ENCODE measurements at places on chromosomes 16 and 17.

- no peak for DNase-seq
These were observed 19.6 kb upstream of the PHF12 start for GRCh38 chr17:28970879-28971278.

DNA sequence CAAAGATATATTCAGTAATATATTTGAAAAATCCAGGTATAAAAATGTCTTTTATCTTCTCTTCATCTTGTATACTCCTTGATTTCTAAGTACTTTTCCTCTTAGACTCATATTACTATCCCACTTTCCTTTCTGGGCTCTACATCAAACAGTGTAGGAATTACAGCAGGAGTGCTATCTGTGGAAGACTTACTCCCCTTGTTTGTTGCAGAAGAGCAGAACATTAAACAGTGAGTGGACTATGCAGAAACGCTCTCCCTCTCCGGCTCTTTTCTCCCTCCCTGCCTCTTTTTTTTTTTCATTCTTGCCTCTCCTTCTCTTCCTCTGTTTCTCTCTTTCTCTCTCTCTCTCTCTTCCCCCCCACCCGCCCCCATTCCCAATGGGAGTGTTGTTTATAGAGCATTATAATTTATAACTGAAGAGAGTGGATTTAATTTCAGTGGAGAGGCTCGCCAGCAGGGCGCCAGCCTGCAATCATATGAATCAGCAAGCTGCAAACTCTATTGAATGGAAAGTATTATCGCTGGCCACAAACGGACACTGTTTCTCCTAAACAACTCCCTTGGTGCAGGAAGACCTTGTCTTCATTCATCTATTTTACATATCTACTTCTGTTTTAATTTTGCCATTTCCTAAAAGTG is 242.3 kb upstream of the TBX2 start:
- no peak for DNase-seq

- DNase-seq: no peak
These were observed 50.8 kb downstream of the DNAH17 start for GRCh38 chr17:78526231-78527025.

DNA sequence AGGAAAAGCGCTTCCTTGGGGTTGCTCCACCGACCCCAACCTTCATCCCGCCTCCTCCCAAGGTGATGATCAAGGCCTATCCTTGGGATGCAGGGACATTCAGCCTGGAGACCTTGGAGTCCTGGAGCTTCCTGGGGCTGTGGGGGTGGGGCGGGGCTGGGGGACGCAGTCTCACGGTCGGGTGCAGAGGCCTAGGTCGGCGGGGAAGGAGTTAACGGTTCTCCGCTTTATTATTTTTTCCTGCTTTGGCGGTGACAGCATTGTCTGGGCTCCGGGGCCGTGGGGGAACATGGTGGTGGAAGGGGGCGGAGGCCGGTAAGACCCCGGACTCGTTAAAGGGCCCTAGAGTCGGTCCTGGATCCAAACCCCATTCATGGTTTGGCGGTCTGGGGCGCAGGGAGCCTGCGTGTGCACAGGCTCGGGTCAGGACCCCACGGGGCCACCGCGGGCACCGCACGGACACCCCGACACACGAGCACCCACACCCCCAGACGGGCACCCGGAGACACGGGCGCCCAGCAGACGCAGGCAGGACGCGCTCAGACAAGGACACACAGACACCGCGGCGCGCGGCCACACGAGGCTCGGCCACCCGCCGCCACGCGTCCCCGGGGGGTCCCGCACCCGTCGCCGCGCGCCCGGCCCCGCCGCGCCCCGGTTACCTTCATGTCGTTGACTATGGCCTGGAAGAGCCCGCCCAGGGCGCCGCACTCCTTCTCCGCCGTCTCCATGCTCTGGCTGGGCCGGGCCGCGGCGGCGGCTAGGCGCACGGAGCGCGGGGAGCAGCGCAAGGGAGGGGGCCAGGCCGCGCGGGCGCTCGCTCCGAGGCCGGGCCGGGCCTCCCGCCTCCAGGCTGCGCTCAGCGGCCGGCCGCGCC is 554 bp downstream of the MTSS2 start:
- DNase-seq: no peak

DNA sequence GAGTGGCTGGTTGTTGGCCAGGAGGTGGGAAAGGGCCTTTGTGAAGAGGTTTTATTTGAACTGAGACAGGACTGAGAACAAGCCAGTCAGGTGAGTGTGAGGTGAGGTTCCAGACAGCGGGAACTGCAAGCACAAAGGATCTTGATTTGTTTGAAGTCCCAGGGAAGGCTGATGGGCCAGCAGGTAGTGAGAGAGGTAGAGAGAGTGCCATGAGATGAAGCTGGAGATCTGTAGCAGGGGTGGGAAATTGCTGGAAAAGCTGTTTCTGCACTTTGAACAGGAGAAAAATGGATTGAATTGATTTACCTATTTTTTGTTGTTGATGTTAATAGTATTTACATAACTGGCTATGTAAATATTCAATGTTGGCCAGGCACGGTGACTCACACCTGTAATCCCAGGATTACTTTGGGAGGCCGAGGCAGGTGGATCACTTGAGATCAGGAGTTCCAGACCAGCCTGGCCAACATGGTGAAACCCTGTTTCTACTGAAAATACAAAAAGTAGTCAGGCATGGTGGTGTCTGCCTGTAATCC is 7.7 kb upstream of the DCTPP1 start:
- DNase-seq: no peak

- no peak for DNase-seq
These were observed 48.5 kb downstream of the CDH13 start for GRCh38 chr16:82675300-82675699.

DNA sequence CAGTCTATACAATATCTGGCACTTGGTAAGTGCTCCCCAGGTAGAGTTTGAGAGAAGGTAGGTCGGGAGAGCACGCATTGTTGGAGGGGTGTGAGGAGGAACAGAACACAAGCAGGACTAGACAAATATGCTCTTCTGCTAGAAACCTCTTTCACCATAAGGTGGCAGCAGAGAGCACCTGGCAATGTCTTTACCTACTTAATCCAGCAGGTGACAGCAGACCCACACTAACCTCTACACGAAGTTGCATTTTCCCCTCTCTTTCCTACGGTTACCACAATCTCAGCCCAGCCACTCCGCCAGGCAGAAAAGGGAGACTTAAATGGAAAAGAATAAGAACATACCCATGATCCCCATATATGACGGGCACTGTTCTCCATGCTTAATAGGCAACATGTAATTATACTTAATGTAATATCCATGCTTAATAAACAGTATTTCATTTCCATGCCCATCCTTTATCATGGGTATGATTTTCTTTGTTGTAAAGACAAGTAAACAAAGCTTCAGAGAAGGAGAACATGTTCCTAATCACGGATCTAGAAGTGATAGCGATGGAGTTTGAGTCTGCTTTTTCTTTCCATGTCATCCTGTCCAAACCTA is 55.1 kb upstream of the CCL2 start:
- DNase-seq: peak; percentile 68

DNA sequence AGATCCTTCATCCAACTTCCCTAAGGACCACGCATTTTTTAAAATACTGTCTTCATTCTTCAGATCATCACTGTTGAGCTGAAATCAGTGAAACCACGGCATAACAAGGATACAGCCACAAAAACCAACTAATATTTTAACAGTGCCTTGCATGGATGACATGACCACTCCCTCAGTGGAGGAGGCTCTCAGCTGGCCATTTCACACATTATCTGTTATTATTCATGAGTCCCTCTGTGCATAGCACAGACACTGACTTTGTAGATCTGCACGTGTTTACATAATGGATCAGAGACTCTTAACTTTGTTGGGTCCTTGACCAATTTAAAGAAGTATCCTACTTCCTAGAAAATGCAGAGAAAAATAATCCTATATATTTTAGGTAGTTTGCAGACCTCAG is 104.8 kb upstream of the NUDT7 start:
- DNase-seq: no peak

DNA sequence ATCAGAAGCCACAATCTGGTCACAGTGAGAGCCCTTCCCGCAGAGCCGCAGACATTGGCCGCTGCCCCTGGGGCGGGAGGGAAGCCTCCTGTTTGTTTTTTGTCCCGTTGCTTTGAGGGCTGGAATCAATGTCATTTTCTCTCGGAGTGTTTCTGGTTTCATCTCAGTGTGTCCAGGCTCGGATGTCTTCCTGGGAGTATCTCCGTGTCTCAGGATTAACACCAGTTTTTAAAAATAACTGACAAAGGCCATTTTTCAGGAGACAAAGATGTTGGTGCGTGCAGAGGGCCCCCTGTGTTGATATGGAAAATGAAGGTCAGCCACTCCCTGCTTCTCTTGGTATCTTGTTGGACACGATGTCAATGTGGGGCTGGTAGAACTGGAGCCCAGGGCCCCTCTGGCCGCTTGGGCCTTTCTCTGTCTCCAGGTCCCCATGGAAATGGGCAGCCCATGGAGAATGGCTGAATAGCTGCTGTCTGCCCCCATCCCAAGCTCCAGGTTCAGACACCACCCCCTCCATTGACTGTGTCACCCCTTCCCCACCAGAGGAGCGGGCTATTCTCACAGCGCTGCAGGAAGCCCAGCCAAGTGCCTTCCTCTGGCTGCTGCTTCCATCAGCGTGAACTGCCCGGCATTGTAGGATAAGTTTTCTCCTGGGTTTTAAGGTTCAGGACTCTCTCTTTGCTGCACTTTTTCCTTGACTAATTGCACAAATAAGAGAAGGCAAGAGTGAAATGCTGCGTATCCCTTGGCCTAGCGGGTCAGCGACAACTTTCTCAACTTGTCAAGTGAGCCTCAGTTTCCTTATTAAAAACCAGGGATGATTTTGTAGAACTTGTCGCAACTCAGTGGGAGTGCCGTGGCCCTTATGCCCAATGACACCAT is 72.2 kb upstream of the METTL9 start:
- DNase-seq: no peak

DNA sequence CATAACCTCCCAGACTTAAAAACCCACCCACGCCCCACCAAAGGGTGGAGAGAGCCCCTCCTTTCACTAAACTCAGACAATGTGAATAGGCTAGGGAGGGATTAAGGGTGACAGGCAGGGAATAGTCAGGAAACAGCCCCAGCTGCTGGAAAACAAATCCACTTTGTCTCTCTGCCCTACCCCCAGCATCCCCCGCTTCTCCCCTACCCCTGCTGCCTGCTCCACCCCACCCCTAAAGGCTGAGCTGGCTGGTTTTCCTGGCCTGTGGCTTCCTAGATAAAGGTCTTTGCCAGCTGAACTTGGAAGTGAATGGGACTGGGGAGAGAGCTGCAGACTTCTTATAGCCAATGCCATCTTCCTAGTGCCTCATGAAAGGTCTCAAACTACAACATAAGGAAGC is 15.0 kb downstream of the CAVIN1 start:
- no peak for DNase-seq

- no peak for DNase-seq
These were observed 7.4 kb upstream of the EEF2K start for GRCh38 chr16:22198547-22199293.

GRCh38 chr17:40895106-40895730 is 10.2 kb upstream of the KRT20 start:
- no peak for DNase-seq

DNA sequence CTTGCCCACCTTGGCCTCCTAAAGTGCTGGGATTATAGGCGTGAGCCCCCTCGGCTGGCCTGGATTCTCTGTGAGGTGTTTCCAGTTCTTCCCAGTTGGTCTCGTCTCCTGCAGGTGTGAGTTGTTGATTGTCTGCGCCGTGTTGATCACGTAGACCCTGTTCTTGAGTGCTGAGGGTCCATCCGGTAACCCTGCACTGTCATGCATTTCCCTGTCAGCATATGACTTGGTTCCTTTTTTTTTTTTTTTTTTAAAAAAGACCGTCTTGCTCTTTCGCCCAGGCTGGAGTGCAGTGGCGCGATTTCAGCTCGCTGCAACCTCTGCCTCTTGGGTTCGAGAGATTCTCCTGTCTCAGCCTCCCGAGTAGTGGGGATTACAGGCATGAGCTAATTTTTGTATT is 17.3 kb downstream of the MGRN1 start:
- no peak for DNase-seq

DNA sequence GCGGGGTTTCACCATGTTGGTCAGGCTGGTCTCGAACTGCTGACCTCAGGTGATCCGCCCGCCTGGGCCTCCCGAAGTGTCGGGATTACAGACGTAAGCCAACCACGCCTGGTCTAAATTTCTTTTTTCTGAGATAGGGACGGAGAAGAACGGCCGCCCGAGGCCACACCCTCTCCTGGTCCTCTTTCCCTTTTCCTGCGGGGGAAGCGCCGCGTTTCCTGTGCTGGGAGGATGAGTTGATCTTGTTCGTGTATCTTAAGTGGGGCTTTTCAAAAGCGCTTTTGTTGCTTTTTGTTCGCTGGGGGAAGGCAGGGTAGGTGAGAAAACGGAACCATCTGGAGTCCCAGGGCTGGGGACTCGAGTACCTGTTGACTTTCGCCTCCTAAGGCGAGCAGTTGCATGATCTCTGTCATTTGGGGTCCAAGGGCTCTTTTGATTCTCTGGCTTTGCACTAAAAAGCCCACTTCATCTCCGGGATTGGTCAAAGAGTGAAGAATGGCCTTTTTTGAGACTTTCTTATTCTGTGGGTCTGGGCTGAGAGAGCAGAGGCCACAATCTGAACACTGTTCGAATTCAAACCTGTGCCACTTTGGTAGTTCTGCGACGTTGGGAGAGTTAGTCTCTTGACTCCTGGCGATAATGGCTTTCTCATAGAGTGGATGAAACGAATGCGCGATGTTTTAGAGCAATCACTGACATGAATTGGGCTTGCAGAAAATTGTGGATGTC is 1.3 kb downstream of the FUS start:
- DNase-seq: no peak

GRCh38 chr17:77717941-77718668 is 240.4 kb upstream of the TNRC6C start:
- no peak for DNase-seq

GRCh38 chr17:63927464-63928171 is 4.5 kb downstream of the CD79B start:
- DNase-seq: no peak

GRCh38 chr17:28325211-28325610 is 6.2 kb downstream of the TMEM97 start:
- no peak for DNase-seq

DNA sequence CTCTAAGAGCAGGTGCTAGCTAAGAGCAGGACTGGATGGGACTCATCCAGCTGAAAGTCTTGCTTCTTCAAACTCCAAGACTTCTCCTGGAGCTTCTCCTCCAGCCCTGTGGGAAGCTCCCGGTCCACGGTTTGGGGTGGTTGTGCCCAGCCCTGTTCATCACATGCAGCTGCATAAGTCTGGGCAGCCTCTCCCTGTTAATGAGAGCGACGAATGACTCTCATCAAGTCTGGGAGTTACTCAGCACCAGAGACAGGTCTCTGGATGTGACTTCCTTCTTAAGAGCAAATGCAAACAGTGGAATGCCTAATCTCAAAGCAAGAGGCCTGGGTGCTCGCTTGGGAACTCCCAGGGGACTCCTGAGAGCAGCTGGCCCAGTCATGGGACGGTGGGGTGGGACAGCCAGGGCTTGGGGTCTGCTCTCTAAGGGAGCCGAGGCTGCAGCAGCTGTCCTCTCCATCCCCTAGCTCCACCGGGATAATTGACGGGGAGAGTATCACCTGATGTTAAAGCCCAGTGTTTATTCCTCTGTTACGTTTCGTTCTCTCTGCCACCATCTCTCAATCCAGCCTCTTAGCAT is 35.3 kb upstream of the CRHR1 start:
- DNase-seq: no peak
